Activated naive CD4-positive, alpha-beta T cell treated with anti-CD3 and anti-CD28 coated beads, Interleukin-2, amount 10 ng/mL, durations not matched to agents 5 hours and 36 hours (primary cell): ENCODE measurements at places on chromosomes 7 and 10. TPM values are rescaled to one million over a fixed set of nuclear protein-coding genes. Genes with fewer than 3 reads are reported as not detected.

The CALU gene
- total RNA-seq = 30.6 TPM

The PARP12 gene
- 76.2 TPM for total RNA-seq

The C10orf67 gene
- total RNA-seq = 0.18 TPM

The ASL gene
- 32.0 TPM for total RNA-seq

The INTS15 gene
- total RNA-seq = 41.1 TPM

The NPSR1 gene
- total RNA-seq = not detected

The ZNF804B gene
- total RNA-seq = not detected

The UNCX gene
- total RNA-seq = not detected

The KCNIP2 gene
- 4.2 TPM for total RNA-seq

The C7orf57 gene
- total RNA-seq = 0.28 TPM

The ACBD7 gene
- 4.4 TPM for total RNA-seq

The IFIT1B gene
- not detected for total RNA-seq

The ENO4 gene
- not detected for total RNA-seq

The TMEM254 gene
- 18.7 TPM for total RNA-seq

The GDF10 gene
- not detected for total RNA-seq

The AGAP3 gene
- total RNA-seq = 23.9 TPM

The ZNF394 gene
- 64.8 TPM for total RNA-seq

The MRPS17 gene
- 12.2 TPM for total RNA-seq

The TAS2R4 gene
- total RNA-seq = 1.1 TPM

The EPHA1 gene
- 15.8 TPM for total RNA-seq

The CPN1 gene
- not detected for total RNA-seq

The HOXA9 gene
- total RNA-seq = not detected

The BPGM gene
- 14.6 TPM for total RNA-seq

The TCF7L2 gene
- 0.38 TPM for total RNA-seq

The CYP2C19 gene
- not detected for total RNA-seq

The ABHD11 gene
- total RNA-seq = 12.6 TPM

The DUSP5 gene
- 54.2 TPM for total RNA-seq

The GJD4 gene
- total RNA-seq = not detected

The NEUROG3 gene
- total RNA-seq = not detected

The ELN gene
- 1.1 TPM for total RNA-seq
